Right lung (tissue), 10 donors: ENCODE measurements at places on chromosomes 4 and X.

DNA sequence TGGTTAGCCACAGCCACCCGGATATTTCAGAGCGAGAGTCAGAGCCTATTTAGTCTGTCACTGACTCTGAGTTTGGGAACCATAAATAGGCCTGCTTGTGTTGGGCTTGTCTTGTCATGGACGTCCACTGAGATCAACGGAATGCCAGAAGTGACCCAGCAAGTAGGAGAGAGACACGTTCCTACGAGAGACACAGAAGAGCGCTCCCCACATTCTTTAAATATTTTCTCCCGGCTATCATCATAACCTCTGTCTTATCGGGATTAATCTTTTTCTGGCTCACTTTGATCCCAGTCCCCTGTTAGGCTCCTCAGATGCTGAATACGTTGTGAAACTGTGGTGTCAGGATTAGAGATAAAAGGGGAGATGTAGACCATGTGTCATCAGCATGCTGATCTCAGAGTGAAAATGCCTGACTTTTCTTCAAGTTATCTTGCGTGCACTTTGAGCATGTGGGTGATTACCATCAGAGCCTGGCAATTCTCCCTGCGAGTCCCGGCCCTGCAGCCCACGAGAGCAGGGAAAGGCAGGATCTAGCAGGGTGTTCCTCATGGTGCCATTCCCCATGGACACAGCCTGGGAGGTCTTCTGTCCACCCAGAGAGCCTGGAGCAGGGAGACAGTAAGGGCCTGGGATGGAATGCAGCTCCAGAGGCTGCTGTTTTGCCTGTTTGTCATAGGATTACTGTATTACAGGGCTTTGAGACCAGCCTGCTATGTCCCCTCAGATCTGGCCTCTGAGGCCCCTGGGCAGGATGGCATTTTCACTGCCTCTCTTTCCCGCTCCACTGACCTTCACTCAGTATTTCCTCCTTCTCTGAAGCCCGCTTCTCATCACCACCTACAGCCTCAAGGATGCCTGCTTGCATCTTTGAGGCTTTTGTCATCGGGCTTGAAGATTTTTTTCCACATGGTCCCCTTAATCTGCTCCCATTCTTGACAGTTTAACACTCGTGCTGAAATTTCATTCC, 2.8 kb upstream of the TENM3 start:
- no peak for DNase-seq

DNA sequence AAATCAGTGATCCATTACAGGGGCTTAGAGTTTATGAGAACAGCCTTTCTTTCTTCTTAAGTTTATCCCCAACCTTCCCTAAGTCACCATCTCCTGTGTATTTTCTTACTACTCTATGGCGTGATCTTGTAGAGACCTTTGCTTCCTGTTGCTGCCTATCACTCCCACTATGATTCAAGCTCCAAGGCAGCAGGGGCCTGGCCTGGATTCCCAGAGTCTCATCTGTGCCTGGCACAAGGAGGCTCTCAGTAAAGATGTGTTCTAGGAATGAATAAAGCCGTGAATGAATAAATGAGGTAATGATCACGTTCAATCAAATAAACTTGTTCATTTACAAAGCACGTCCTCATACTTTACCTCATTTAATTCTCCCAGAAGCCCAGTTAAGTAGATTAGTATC, 45.4 kb downstream of the CC2D2A start:
- DNase-seq = no peak

GRCh38 chrX:53086464-53086863, 4.3 kb downstream of the TSPYL2 start:
- DNase-seq = no peak

DNA sequence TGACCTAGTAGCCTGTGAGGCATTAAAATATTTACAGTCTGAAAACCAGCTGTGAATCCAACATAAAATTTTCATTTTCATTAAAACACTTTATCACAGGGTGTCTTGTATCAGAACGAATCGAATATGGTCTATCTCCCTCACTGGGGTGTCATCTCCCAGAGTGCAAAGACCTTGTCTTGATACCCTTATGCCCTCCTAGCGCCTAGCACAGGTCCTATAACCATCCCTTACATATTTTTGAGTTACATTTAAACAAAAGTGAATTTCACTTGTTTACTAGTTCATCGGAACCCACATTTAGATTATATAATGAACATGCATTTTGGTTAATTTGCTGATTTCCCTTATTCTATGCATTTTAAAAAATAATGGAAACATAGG, 14.0 kb downstream of the DIPK2B start:
- DNase-seq = no peak

- DNase-seq = no peak
These were observed 86.2 kb upstream of the RPS6KA3 start for GRCh38 chrX:20352935-20353336.

DNA sequence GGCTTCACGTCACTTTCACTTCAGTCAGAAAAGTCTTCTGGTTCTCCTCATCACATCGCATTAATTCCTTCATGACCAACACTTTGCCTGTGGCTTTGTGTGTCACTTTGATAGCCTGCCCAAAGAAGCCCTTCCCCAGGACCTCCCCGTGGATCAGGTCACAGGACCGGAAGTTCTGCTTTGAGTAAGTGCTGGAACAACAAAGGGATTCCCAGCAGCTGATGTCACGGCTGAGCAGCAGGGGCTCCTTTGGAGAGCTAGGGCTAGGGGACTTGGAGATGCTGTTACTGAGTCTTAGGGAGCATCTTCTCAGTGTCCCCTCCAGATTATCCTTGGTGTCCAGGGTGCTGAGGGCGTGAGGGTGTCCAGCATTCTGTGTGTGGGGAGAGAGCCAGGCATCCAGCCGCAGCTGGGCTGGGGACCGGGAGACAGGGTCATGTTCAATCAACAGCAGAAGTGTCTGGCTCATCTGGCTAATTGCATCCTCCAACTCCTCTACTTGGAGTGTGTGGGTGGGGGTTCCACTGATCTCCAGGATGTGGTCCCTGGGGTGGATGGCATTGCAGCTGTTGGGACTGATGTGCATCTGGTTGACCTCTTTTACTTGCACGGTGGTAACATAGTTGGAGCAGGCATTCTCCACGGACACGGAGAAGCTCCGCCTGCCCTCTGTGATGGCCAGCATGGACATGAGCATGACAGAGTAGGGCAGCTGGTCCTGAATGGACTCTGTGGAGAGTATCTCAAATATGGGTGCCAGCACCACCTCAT, 39.2 kb upstream of the ARHGAP6 start:
- DNase-seq = no peak

DNA sequence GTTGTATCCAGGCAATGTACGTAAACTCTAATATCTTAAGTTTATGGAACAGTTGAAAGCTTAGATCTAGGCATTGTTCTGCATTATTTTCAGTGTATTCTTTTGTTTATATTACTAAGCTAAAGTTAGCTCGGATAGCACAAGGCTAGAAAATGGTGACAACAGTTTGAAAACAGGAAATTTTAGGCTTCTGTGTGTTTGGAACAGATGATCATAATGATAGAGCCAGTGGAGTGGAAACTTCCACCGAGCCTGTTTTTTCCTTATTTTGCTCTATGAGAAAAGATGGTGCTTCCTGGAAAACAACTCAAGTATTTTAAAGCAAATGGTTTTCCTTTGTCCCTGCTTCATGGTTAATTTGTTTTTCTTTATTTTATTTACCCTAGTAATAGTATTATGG, 70.8 kb downstream of the GAB1 start:
- no peak for DNase-seq

GRCh38 chr4:128853741-128854140, 44.2 kb downstream of the JADE1 start:
- DNase-seq = no peak

GRCh38 chrX:106331606-106332005, 163.5 kb downstream of the PWWP3B start:
- DNase-seq = no peak

DNA sequence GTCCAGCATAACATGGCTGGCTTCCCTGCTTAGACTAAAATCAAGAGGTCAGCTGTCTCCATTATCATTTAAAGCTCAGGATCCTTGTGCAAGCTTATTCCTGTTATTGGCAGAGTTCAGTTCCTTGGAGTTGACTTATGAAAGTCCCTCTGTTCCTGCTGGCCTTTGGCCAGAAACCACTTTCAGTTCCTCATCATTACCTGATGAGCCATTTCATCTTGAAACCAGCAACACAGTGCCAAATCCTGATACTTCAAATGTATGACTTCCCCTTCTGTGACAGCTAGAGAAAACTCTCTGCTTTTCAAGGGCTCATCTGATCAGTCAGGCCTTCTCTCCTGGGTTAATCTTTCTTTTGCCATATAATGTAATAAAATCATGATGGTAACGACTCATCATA, 110.6 kb upstream of the FSTL5 start:
- no peak for DNase-seq

DNA sequence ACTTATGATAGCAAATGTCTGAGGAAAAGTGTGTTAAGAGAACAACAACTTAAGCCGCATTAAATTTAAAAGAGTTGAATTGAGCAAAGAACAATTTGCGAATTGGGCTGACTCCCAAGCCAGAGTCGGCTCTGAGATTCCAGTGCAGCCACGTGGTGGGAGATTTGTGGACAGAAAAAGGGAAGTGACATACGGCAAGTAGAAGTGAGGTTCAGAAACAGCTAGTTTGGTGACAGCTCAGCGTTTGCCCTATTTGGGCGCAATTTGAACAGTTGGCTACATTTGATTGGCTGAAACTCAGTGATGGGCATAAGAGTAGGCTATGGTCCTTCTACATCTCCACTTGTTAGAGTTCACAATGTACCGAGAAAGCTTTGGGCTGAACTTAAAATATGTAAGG, 124.0 kb downstream of the PRKX start:
- no peak for DNase-seq

DNA sequence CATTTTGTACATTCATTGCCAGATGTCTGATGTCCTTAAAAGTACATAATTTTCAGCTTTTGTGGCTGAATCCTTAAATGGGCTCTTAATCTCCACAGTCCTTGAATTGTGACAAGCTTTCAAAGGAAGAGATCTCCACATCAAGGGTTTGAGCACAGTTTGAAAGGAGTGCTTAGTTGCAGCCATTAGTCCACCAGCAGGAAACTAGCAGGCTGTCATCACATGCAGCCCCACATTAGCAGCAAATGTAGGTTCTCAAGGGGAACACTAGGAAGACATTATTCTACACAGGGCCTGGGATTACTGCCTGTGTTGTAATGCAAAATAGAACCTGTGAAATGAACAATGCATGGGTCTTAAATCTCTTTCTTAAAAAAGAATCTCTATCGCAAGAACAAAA, 173.2 kb downstream of the CBLL2 start:
- no peak for DNase-seq

- no peak for DNase-seq
These were observed 27.5 kb upstream of the MXD4 start for GRCh38 chr4:2289311-2289954.

- no peak for DNase-seq
These were observed 12.2 kb downstream of the ASMTL start for GRCh38 chrX:1440506-1440905.

DNA sequence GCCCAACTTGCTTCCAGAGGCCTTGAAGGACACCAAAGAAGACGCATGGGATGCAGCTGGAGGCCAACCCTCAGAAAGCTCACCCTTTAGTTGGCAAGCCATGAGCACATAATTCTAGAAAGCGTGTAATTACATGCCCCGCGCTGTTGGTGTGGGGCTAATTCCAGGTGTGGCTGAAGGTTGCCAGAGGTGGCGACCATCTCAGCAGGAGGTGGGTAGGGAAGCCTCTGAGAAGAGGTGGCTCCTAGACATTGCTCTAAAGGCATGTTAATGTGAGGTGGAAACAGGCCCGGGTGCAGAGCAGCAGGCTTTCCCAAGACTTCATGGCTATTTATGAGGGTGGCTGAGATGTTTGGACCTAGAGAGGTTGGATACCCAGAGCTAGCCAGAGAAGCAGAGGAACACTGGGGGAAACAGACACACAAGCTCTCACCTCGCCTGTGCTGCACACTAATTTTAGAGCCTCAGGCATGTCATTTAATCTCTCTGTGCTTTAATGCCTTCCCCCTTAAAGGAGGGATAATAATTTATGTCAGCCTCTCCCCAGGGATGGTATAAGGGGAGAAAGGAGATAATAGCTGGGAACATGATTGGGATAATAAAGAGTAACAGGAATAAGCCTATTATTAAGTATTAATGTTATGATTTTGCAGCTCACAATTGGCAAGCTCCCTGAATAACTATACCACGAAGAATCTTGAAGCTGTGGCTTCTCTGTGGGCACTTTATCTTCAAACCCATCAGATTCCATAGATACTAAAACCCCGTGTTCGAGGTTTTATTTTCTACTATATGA, 60.0 kb upstream of the HELT start:
- no peak for DNase-seq

DNA sequence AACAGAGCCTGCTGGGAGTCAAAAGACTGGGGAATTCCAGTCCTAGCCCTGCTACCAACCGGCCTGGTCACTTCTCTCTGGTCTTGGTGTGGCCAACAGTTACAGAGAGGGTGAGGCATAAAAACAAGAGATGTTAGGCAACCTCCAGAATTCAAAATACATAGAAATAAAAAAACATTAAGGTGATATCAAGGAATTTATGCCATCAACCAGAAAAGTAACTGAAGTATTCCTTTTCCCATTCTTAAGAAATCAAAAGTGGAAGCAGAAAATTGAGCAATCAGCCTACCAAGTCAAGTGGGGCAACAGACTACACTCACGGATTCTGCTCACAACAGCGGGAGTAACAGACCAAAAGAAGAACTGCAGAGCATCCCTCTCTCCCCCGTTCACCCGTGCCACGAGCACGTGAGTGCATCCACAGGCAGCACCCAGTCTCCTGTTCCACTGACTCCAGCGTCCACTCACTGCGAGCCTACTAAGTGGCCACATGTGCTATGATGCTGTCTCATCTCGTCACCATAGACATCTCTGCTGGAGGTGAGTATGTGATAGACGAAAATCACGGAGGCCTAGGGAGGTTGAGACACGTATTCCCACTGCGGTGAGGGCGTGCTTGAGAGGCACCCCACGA, 29.3 kb downstream of the AFAP1 start:
- peak; percentile 59 for DNase-seq

DNA sequence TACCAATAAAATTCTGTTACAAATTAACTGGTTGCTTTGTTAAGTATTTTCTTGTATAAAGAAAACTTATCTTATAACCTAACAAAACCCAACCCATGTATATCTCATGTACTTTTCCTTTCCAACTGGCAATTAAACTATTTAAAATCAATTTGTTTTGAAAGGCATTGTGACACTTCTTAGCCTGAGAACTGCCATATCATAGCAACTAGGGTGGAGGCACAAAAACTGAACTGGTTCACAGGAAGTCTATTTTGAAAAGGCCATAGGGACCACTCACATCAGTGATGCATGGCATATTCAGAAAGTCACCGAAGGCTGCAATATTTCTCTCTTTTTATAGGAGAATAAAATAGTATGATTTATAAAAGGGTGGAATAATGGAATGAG, 40.5 kb upstream of the ARSJ start:
- no peak for DNase-seq

GRCh38 chrX:46630141-46630540, 56.6 kb downstream of the CHST7 start:
- no peak for DNase-seq

- no peak for DNase-seq
These were observed 13.6 kb upstream of the MAGED4B start for GRCh38 chrX:52082578-52082977.
